ENCODE measurements at places on chromosomes 1 and 21. TPM values are rescaled to one million over a fixed set of nuclear protein-coding genes. Genes with fewer than 3 reads are reported as not detected.

Gene GBP1
- total RNA-seq, result 51.9 TPM

Gene ARTN
- total RNA-seq, result 2.2 TPM

DNA sequence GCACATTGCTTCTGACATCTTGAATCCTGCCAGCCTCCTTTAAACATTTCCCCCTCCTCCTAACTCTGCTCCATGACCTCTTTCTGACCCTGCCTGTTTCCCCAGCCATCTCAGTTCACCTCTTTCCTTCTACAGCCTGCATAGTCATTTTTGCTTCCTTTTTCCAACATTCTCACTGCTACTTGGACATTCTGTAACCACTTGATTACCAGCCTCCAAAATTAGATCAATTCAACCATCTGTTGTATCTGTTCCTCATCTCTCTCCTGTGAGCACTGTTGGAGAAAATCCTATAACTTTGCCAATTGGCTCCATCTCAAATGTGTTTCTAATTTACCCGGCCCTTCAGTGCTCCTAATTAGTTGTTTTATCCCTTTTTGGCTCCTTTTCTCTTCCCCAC is 27.5 kb upstream of the GPR88 start:
- H3K4me3 ChIP-seq, result no peak overlapping the region
- no peaks in the 10 kb centered on the region for H3K27me3 ChIP-seq
- no peak overlapping the region for H3K27ac ChIP-seq
- H3K4me1 ChIP-seq, result no peaks in the 10 kb centered on the region
- H3K36me3 ChIP-seq, result peaks cover 38% of the 10 kb centered on the region

DNA sequence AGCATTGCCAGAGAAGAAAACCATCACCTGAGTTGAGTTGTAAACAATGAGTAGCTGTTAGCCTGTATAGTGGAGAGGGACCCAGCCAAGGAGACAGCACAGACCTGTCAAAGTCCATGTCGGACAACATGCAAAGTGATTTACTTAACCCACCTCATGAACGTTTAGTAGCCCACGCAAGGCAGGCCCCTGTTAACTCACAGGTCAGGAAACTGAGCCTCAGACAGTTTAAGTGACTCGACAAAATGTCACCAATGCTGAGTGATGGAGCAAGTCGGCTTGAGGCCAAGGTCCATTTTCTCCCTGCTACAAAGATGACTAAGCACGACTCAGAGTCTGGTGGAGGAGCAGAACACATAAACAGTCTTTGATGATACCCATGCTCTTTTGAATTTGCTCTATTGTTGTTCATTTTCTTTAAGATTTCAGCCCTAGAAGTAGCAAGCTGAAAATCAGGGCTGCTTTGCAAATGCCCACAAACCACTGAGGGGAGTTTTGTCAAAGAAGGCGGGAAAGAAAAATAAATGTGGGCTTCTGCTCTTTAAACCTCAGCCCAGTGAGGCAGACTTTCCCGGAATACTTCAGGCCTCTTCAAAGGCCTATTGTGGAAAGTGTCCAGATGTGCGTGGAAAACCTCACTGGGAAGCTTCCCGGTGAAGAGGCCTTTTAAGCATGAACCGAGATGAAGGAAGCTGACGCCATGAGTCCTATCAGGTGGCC is 83.8 kb upstream of the HOOK1 start:
- H3K4me1 ChIP-seq, result no peaks in the 10 kb centered on the region
- H3K27me3 ChIP-seq, result no peaks in the 10 kb centered on the region
- DNase-seq, result no peak

DNA sequence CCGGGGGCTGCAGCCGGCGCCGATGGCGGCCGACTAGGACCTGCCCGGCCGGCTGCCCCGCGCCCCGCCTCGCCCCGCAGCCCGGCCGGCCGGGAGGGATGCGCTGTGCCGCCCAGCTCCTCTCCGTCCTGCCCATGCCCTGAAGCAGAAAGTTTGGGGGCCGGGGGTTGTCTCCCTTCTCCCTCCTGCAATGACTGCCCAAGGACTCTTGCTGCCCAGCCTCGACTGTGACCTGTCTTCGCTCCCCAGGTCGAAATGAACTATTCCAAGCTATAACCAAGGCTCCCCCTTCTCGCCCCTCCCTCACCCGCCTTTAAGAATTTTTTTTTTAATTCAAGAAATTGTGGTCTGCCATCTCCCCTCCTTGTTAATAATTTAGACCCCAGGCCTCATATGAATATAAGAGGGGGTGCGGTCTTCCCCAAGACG is 361 bp downstream of the TMCC2 start:
- H3K4me1 ChIP-seq, result peaks cover 10% of the 10 kb centered on the region
- H3K27ac ChIP-seq, result no peak overlapping the region
- peak overlapping the region; percentile 75 for H3K4me3 ChIP-seq
- H3K27me3 ChIP-seq, result no peaks in the 10 kb centered on the region
- H3K36me3 ChIP-seq, result no peaks in the 10 kb centered on the region
